ENCODE measurements at places on chromosomes 12 and 14.
A peak's percentile ranks its signal among the peaks of the same experiment; 100 is the strongest.

DNA sequence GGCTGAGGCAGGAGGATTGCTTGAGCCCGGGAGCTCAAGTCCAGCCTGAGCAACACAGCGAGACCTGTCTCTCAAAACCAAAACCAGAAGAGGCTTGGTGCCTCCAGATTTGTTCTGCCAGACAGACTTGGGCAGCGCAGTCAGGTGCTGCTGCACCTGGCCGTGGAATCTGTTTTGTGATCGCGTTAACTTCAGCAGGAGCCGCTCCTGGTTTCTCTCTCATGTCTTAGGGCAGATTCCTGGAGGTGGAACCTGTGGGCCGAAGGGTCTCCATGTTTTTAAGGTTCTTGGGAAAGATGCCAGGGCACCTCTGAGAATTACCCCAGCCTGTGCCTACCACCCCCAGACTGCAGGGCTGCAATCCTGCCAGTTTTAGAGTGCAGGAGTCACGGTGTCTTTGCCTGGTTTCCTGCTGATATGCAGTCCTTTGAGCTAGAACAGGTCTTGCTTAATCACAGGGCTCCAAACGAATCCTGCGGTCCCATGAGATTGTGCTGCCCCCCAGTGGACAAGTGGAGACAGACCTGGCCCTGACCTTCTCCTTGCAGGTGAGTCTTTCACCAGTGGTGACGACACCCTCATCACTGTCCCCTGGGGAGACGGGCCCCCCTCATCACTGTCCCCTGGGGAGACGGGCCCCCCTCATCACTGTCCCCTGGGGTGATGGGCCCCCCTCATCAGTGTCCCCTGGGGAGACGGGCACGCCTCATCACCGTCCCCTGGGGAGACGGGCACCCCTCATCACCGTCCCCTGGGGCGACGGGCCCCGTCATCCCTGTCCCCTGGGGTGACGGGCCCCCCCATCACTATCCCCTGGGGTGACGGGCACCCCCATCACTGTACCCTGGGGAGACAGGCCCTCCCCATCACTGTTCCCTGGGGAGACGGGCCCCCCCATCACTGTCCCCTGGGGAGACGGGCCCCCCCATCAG, 37.6 kb downstream of the PACS2 start:
- H3K27ac ChIP-seq, result no peak overlapping the region
- H3K36me3 ChIP-seq, result peaks cover 10% of the 10 kb centered on the region
- DNase-seq, result peak; percentile 86
- H3K4me1 ChIP-seq, result peaks cover 3% of the 10 kb centered on the region
- no peak overlapping the region for H3K4me3 ChIP-seq
- H3K27me3 ChIP-seq, result no peaks in the 10 kb centered on the region

DNA sequence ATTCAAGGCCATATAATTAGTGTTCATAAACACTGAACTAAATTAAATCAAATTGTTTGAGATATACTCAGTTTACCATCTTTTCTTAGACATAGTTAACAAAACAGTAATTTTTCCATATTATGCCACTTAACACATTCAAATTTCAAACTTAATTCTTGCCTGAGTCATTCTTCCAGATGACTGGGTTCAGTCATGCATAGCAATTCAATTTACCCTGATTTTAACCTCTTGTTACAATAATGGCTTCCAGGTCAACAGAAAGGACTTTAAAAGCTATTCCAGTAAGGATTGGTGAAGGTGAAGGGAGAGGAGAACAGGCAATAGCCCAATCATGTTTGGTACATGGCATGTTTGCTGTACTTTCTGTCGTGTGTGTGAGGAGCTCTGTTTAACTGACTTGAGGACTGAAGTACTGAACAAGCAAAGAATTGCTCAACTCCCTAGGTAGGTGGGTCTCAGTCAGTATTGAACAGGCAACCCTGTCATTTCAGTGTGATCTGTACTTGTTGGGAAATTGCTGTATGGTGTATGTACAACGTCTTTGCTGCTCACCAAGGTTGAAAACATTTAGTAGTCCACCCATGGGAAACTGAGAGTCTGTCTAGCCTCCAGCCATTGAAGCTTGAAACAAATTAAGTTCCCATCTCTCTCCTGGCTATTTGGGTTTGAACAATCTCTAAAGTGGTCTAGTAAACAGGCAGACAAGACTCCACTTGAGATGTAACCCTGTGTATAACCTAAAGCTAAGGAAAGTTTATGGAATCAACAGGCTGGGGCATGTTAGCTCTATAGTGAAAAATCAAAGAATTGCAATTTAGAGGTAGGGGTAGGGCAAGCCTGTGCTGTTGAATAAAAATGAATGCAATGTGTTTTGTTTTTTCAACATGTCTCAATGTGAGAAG, 327.2 kb downstream of the BTG1 start:
- no peaks in the 10 kb centered on the region for H3K4me1 ChIP-seq
- no peaks in the 10 kb centered on the region for H3K36me3 ChIP-seq
- H3K27me3 ChIP-seq, result no peaks in the 10 kb centered on the region
- no peak for DNase-seq

- H3K4me3 ChIP-seq, result no peak overlapping the region
- H3K27ac ChIP-seq, result no peak overlapping the region
- no peaks in the 10 kb centered on the region for H3K27me3 ChIP-seq
- peaks cover 7% of the 10 kb centered on the region for H3K4me1 ChIP-seq
- peaks cover 38% of the 10 kb centered on the region for H3K36me3 ChIP-seq
- no peak for DNase-seq
Measured at GRCh38 chr12:64739778-64740177, 19.4 kb downstream of the GNS start.

GRCh38 chr14:49876563-49877127, 16.2 kb upstream of the ARF6 start:
- no peaks in the 10 kb centered on the region for H3K27me3 ChIP-seq
- DNase-seq, result no peak
- H3K4me1 ChIP-seq, result no peaks in the 10 kb centered on the region
- no peak overlapping the region for H3K4me3 ChIP-seq
- no peak overlapping the region for H3K27ac ChIP-seq
- no peaks in the 10 kb centered on the region for H3K36me3 ChIP-seq

GRCh38 chr12:45334396-45334795, 118.5 kb downstream of the ANO6 start:
- H3K4me3 ChIP-seq, result no peak overlapping the region
- no peaks in the 10 kb centered on the region for H3K27me3 ChIP-seq
- H3K36me3 ChIP-seq, result no peaks in the 10 kb centered on the region

- H3K27me3 ChIP-seq, result no peaks in the 10 kb centered on the region
- peaks cover 5% of the 10 kb centered on the region for H3K36me3 ChIP-seq
- peak overlapping the region; percentile 13 for H3K4me3 ChIP-seq
- DNase-seq, result no peak
Measured at GRCh38 chr12:47223031-47223847, 143.5 kb upstream of the AMIGO2 start.

GRCh38 chr12:115268451-115268850, 584.5 kb upstream of the TBX3 start:
- no peaks in the 10 kb centered on the region for H3K27me3 ChIP-seq
- DNase-seq, result no peak
- H3K4me1 ChIP-seq, result no peaks in the 10 kb centered on the region
- no peak overlapping the region for H3K4me3 ChIP-seq

DNA sequence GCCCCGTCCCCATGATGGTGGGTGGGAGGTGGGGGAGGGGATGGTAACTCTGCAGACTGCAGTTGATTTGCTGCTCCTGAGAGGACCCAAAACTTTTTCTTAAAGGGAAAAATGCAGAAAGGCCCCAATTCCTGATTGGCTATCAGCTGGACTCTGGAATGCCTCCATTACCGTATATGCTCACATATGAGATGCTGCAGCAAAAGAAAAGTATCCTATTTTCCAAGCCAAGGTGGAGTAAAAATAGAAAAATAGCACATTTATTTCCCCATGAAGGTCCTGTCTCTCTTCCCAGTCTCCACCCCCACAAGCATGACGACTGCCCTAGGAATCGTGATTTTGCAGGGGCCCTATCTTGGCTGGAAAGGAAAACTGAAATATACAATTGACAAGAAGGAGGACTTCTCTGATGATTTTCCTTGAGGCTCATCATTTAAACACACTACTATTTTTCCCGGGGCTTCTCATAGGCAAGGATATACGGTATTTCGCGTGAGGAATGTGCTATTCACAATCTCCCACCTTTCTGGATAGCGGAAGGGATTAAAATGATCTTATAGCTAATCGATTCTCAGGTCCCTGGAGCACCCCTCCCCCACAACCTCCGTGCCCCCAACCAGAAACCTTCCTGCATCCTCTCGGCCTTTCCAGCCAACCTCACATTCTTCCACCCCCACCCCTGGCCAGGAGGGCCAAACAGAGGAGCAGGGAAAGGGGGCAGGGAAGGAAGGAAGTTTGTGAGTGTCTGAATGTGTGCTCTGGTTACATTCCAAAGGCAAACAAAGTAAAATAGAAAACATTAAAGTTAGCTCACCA, 138.9 kb upstream of the CCND2 start:
- DNase-seq, result no peak
- H3K27ac ChIP-seq, result no peak overlapping the region
- H3K27me3 ChIP-seq, result no peaks in the 10 kb centered on the region

- H3K4me1 ChIP-seq, result no peaks in the 10 kb centered on the region
- H3K27me3 ChIP-seq, result no peaks in the 10 kb centered on the region
- no peak overlapping the region for H3K27ac ChIP-seq
- peak; percentile 46 for DNase-seq
- H3K4me3 ChIP-seq, result no peak overlapping the region
Measured at GRCh38 chr14:104146651-104147345, 8.4 kb downstream of the KIF26A start.

- DNase-seq, result no peak
- H3K27ac ChIP-seq, result no peak overlapping the region
- no peak overlapping the region for H3K4me3 ChIP-seq
- no peaks in the 10 kb centered on the region for H3K4me1 ChIP-seq
Measured at GRCh38 chr12:92359581-92360209, 214.0 kb upstream of the BTG1 start.

DNA sequence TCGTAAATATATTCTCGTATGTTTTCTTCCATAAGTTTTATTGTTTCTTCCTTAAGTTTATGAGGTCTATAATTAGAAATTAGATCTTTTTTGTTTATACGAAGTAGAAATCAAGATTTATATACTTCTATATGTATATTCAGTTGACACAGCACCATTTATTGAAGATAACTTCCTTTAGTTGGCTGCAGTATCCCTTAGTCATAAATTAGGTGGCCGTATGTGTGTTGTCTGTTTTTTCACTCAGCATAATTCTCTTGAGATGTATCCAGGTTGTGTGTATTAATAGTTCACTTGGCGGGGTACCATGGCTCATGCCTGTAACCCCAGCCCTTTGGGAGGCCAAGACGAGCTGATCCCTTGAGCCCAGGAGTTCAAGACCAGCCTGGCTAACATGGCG, 40.5 kb downstream of the CFAP54 start:
- no peaks in the 10 kb centered on the region for H3K36me3 ChIP-seq
- H3K27ac ChIP-seq, result no peak overlapping the region
- no peaks in the 10 kb centered on the region for H3K4me1 ChIP-seq
- no peak for DNase-seq
- no peak overlapping the region for H3K4me3 ChIP-seq

- H3K4me1 ChIP-seq, result peaks cover 2% of the 10 kb centered on the region
- no peaks in the 10 kb centered on the region for H3K36me3 ChIP-seq
- no peak overlapping the region for H3K4me3 ChIP-seq
- no peaks in the 10 kb centered on the region for H3K27me3 ChIP-seq
Measured at GRCh38 chr14:55088356-55088755, 36.9 kb downstream of the MAPK1IP1L start.

DNA sequence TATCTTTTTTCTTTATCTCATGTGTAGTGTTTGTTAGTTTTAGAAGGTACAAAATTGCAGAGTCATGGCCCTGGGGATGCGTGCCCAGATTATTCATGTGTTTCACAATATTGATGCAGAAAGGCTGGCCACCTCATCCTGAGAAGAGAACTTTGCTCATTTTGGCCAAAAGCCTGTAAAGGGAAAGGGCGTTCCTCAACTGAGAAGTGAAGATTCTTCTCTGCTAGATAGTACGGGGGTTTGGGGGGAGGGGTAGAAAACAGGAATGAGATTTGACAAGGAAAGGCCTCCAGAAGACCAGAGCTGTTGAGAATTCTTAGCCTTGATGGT, 1.7 kb downstream of the MGST1 start:
- peak; percentile 69 for DNase-seq
- no peak overlapping the region for H3K27ac ChIP-seq
- no peaks in the 10 kb centered on the region for H3K4me1 ChIP-seq

GRCh38 chr14:76767681-76768656, 6.7 kb downstream of the VASH1 start:
- H3K27ac ChIP-seq, result peak overlapping the region; percentile 79
- H3K36me3 ChIP-seq, result no peaks in the 10 kb centered on the region
- H3K27me3 ChIP-seq, result no peaks in the 10 kb centered on the region
- no peak overlapping the region for H3K4me3 ChIP-seq

GRCh38 chr12:77133566-77133965, 68.2 kb upstream of the E2F7 start:
- DNase-seq, result no peak
- H3K4me1 ChIP-seq, result no peaks in the 10 kb centered on the region
- no peak overlapping the region for H3K4me3 ChIP-seq
- H3K27me3 ChIP-seq, result no peaks in the 10 kb centered on the region

DNA sequence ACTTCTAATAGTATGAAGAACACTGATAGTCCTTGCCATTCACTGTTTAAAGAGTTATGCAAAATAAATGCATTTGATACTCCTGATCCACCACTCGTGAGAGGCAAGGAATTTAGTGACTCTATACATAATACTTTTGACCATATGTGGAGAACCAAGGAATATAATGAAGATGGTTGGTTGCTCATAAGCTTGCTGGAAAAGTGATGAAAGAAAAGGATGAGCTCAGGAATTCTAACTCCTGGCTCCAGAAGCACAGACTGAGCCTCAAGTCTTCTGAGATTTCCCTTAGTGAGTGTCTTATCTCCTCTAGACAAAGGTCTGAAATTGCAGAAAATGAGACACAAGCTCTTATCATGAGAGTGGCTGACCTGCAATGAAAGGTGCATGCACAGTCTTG, 57.1 kb upstream of the KRAS start:
- no peaks in the 10 kb centered on the region for H3K27me3 ChIP-seq
- DNase-seq, result no peak
- no peaks in the 10 kb centered on the region for H3K4me1 ChIP-seq
- no peaks in the 10 kb centered on the region for H3K36me3 ChIP-seq
- H3K4me3 ChIP-seq, result no peak overlapping the region

DNA sequence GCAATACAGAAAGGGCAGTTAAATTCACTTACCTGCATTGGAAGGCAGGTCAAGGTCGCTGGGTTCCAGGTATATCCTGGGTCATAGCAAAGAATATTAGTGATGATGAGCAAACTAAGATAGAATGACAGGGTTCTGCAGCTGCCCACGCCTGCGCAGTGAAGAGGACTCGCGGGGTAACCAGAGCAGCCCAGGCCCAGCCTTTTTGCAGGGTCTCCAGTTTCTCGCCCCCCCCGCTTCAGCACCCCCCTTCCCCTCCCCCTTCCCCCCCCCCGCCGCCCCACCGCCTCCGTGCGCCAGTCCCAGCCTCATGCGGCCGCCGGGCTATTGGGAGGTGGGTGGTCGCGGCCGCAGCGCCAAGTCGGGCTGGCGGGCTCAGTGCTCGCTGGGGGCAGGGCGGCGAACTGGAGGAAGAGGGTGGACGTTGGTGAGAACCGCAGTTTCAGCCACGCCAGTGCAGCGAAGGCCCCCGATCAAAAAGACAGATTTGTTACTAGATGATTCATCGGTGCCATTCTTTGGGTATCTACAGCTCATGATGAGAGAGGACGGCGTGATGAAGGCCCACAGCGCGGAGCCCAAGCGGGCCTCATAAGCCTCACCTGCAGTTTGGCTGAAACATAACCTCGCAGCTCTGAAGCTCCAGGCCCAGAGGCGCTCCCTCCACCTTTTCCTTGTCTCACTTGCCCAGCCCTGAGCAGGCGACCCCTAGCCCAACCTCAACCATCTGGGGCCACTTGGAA, 20.2 kb downstream of the SLC2A3 start:
- no peaks in the 10 kb centered on the region for H3K27me3 ChIP-seq
- no peak overlapping the region for H3K4me3 ChIP-seq
- no peaks in the 10 kb centered on the region for H3K4me1 ChIP-seq
- no peak overlapping the region for H3K27ac ChIP-seq
